Germinal center (tissue), 1 donor: ENCODE measurements at places on chromosomes 5 and 9.

GRCh38 chr9:23683611-23684061, 142.4 kb downstream of the ELAVL2 start:
- no peak for DNase-seq

DNA sequence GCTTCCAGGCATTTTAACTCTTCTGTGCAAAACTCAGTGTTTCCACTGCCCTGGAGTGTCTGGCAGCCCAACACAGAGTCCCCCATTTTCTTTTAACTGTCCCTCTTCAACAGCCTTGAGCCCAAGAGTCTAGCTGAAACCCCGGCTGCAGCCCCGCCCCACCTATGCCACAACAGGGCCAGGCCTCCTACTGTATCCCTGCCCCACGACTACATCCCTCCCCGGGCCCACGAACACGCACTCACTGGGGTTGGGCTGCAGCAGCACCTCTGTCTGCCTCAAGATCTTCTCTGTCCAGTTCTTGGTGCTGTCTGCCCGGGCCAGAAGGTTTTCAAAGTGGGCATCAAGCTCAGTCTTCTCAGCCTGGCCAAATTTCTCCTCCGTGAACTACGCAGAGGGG, 6.1 kb downstream of the SH3GLB2 start:
- no peak for DNase-seq

DNA sequence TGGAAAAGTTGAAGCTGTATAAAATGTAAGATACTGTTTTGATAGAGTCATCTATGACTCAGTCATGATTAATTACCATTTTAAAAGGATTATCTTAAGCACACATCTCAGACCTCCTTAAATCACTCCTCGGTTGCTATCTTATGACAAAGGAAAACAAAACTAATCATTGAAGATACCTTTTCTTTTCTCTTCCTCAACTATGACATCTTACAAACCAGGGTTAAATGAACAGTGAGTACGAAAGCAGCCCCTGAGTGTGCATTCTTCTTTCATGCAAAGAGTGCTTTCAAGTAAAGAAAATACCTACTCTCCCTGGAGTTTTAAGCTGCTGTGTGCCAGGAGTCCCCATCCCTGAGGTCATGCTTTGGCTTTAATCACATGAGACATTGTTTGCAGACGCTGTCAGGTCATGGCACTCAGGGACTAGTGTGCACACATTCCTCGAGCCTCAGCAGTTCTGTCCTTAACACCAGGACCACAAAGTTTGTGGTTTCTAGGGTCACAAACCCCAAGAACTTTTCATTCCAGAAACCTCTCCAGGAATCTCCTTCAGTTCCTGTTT, 86.7 kb upstream of the ICE1 start:
- DNase-seq, result no peak

DNA sequence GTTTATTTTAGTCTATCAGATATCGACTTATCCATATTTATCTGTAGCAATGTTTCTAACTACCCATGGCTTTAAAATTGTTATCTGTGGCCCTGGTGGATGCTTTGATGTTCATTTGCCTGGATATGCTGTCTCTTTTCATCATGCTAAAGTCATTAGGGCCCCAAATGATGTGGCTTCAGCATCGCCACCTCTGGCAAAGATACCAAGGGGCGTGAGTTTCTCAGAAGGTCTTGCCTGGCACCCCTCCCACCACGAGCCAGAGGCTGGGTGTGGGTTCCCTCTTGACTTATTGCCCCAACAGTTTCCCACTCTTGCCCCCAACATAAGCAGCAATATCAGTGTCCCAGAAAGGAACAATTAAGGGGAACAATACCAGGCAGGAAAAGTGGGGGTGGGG, 5.4 kb downstream of the ROPN1L start:
- DNase-seq, result no peak

DNA sequence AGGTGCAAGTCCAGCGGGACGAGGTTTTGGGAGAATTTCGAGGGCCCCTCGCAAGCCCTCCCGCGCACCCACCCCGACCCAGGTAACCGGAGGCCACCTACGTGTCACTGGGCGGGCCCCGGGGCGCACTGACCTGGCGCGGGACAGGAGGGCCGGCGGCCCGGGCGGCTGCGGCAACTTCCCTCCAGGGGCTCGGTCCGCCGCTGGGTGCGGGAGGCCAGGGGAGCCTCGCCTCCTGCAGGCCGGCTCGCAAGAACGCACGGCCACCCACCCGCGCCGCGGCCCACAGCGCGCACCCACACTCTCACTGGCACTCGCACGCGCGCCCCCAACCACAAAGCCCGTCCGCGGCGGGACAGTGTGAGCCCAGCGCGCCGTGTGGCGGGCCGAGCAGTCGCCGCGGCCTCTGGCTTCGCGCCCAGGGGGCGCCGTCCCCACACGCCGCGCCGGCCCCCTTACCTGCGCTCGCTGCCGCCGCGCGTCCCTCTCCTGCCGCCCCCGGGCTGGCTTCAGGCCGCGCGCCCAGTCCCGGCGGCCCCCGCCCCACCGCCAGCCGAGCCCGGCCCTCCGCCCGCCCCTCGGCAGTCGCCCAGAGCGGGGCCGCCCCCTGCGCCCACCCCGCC, 451 bp downstream of the LPAR1 start:
- DNase-seq, result no peak

- no peak for DNase-seq
These were observed 16.0 kb downstream of the CRB2 start for GRCh38 chr9:123371805-123372590.

DNA sequence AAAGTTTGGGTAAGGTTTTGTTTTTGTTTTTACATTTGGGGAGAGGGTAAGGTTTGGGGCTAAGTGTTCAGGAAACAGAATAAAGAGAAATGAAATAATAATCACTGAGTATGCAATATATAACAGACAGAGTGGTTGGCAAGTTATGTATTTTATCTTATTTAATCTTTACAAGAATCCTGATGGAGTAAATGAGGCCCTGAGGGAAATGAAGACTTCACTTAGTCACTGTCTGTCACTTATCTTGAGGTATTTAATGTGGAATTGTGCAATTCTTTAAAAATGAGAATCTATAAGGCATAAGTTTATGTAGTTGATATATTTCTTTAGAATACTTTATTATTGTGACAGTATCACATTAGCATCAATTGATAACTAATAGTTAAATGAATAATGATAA, 48.1 kb downstream of the TEK start:
- no peak for DNase-seq
